ENCODE measurements at places on chromosomes 16 and 17.

GRCh38 chr16:5466551-5466950 lies 369.0 kb upstream of the EEF2KMT start:
- DNase-seq: no peak

GRCh38 chr17:70071127-70071526 lies 3.9 kb upstream of the KCNJ16 start:
- DNase-seq: no peak

DNA sequence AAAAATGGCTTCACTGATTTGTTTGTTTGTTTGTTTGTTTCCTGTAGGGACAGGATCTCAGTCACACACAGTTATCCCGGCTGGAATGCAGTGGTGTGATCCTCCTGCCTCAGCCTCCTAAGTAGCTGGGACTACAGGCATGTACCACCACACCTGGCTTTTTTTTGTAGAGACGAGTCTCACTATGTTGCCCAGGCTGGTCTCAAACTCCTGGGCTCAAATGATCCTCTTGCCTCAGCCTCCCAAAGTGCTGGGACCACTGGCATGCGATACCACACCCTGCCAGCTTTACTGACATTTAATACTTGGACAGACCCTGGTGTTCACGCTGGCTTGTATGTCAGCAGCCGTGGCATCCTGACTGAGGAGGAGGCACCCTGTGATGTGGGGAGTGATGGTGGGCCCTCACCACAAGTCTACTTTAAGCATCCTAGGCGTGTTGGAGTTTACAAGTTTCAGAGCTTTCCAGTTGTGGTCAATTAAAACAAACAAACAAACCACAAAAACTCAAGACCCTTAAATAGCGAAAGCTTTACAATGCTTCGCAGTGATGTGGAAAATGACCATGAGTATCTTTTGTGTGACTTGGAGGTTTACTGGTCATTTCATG lies 5.1 kb downstream of the ABCA3 start:
- no peak for DNase-seq

GRCh38 chr17:6548034-6548433 lies 8.3 kb downstream of the PITPNM3 start:
- no peak for DNase-seq

GRCh38 chr16:47660540-47660939 lies 199.4 kb downstream of the PHKB start:
- no peak for DNase-seq

DNA sequence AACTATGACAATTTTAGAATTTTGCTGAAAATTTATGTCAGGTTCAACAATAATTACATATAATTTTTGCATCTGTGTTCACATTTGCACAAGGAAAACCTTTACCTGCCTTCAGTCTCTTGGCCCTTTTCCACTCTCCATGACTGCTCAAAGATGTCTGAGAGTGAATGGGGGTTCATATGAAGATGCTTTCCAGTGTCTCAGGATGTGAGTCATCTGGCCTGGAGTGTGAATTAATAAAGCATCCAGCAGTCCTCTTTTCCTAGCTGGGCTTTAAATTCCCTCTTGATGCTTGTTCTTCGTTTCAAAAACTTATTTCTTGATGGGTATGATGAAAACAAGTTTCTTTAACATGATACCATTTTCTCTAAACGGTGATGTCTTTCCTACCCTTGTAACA lies 99.9 kb downstream of the CDK5R1 start:
- DNase-seq: no peak

DNA sequence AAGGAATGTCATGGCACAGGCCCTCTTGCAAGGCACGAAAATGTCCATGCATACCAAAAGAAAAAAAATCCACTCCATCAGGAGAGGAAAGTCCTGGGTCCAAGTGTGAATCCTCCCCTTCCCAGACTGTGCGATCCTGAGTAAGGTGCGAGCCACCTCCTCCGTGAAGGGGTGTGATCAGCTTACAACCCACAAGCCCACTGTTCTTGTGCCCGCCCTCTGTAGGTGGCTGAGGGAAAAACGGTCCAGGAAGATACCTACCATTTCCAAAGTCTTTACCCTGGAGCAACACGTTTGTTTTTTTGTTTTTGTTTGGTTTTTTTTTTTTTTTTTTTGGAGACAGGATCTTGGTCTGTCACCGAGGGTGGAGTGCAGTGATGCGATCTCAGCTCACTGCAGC lies 116.5 kb downstream of the ZNF423 start:
- DNase-seq: no peak

DNA sequence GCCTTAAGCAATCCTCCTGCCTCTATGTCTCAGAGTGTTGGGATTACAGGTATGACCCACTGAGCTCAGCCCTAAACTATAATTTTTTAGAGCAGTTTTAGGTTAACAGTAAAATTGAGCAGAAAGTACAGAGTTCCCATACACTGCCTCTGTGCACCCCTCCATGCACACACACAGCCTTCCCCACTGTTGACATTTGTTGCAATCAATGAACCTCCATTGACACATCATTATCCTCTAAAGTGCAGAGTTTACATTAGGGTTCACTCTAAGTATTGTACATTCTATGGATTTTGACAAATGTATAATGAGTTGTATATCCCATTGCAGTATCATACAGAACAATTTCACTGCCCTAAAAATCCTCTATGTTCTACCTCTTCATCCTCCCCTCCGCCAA lies 35.0 kb downstream of the NGFR start:
- no peak for DNase-seq

DNA sequence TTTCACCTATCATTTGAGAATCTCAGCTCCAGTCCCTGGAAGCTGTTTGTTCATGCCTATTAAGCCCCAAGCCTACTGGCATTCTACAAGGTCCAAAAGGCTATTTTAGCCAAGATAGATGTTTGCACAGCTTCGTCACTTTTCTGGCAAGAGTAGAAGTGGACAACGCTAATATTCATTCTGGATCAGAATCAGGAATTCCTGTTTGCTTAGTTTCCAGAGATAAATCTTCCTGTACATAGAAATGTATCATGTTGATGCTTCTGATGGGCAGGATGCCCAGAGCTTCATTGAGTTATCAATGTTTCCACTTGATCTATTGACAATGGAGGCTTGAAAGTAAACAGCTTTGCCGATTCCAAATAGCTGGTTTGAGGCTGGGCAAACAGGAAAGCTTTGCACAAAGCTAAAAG lies 260.7 kb upstream of the CA10 start:
- DNase-seq: no peak

DNA sequence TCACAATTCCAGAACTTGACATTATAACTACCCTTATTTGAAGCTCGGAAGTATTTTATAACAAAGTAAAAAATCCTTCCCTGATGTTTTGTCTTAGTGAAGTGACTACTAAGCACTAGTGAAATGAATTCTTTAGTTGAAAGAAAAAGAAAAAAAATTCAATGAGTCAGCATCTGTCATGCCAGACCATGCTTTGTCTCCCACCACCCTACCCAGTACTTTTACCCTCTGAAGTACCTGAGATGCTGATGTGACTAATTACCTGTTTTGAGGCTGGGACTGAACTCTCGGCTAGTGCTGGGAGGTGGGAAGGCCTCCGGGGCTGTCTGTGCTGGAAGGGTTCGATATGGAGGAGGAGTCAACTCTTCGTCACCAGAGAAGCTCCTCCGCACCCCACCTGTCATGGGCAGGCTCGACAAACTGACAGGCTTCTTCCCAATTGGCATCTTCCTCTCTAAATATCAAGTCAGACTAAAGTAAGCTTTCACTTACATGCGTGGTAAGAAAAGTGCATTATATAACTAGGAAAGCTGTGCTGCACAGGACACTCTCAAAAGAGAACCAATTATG lies 19.6 kb downstream of the NME2 start:
- DNase-seq: no peak

- DNase-seq: no peak
Observed at GRCh38 chr17:17453088-17453487, 23.7 kb upstream of the MED9 start.

DNA sequence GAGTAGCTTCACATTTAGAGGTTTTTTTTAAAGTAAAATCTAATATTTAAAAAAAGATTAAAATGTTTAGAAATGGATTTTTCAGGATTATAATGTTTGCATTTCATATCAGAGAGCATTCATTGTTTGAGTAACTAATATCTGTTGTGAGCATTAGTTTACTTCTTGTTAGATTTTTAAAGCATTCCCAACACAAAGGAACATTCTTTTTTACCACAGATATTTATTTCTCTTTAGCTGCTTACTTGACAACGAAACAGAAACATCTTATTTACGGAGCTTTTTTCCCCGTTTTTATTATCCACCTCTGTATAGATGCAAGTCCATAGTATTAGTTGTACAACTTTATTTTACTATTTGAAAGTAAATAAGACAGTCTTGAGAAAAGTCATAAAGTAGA lies 53.0 kb downstream of the NFAT5 start:
- no peak for DNase-seq

DNA sequence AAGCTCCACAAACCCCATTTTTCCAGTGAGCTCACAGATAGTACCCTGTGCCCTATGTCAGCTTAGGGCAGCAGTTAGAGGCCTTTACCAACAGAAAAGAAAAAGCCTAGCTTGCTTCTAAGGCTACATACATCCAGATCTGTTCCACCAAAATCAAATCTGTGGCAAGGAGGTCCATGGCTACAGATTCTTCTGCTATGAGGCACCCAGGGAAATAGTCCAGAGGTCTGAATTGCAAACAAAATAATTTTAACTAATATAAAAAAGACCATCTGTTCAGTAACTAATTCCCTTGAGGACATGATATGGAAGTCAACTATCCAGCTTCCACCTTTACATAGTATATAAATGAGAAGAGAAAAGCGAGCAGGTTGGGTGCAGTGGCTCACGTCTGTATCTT lies 129.3 kb downstream of the PARN start:
- DNase-seq: no peak

DNA sequence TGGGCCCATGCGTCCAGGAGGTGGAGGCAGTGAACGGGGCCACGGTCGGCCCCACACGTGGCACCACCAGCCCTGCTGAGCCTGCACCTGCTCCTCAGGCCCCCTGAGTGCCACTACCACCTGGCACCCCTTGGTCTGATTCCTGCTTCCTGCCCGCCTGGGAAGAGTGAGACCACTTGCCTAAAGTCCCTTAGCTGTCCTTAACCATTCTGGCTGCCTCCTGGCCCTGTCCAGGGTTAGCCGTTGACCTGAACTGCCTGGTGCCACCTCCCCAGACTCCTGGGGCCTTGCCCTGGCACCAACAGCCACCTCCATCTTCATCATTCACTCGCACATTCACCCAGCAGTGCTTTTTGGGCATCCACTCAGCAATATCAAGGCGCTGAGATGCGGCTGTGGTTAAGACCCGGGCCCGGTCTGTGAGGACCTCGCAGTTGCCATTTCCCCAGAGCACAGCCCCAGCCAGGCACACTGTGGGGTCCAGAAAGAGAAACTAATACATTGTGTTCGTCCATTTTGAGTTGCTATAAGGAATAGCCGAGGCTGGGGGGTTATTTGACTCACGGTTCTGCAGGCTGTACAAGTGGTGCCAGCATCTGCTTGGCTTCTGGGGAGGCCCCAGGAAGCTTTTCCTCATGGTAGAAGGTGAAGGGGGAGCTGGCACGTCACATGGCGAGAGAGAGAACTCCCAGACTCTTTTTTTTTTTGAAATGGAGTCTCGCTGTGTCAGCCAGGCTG lies 318.4 kb downstream of the SEC14L1 start:
- DNase-seq: no peak
